Smooth muscle cell of trachea (primary cell): ENCODE measurements at places on chromosomes 12 and 14. TPM values are rescaled to one million over a fixed set of nuclear protein-coding genes. Genes with fewer than 3 reads are reported as not detected.

The AQP2 gene
- total RNA-seq: not detected in 2 replicates

The GLS2 gene
- total RNA-seq: under 0.01 and 0.73 TPM in 2 replicates

The RNASE7 gene
- total RNA-seq: 0.17 TPM in 1 of 2 replicates, not detected in the other

The GZMH gene
- not detected in 2 replicates for total RNA-seq

The NTN4 gene
- total RNA-seq: 11.1 and 60.5 TPM in 2 replicates
